ENCODE measurements at places on chromosomes 11 and 22.

GRCh38 chr22:50672471-50673230, at the start of gene SHANK3:
Gene SHANK3, plus strand, starts transcription at chr22:50672823.
- no peak for DNase-seq

DNA sequence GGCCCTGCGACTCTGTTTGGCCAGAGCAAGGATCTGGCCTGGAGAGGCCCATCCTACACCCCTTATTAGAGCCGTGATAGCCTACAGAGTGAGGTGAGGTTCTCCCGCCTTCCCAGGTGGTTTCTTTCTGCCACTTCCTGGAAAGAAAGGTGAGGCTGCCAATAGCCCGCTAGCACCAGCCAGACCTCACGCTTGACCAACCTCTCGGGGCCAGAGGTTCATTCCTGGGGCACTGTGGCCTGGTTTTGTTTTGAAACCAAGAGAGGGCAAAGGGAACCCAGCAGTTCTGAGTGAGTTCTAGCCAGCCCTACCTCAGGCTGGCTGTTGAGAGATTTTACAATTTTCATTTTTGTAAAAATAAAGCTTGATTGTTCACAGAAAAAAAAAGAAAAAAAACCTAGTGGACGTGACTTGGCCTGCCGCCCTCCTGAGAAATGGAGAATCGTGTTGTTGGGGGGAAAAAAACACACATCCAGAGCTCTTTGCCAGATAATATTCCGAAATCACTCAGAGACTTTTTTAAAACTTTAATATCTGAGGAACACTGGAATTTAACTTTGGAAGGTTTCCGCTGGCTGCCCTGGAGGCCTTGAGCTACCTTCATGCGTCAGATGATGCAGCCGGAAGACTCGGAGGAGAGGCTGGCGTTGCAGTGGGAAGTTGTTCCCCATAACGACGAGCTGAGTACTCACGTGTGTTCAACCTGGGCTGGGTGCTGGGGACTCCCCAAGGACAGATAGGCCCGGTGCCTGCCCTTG, 84.5 kb downstream of the BCR start:
- DNase-seq, result no peak

GRCh38 chr11:103844327-103845215, 191.9 kb upstream of the DDI1 start:
- no peak for DNase-seq

DNA sequence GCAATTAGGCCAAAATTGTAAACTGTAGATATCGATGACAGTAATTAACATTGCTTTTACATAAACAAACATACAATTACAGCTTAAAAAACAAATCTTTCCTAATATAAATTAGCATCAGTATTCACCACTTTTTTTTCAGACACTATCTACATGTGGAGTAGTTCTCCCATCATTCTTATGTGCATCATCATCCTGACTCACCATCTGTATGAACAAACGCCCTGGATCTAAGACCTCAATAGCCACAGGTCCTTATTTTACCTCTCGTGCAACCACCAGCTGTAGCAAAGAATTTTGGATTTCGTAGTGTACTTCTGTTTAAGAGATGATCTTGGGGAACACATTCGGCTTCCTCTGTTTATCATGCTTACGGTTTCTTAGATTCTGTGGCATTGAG, 551.9 kb upstream of the KIRREL3 start:
- no peak for DNase-seq

GRCh38 chr22:44890416-44891292, 119.2 kb downstream of the PHF21B start:
- DNase-seq, result no peak

DNA sequence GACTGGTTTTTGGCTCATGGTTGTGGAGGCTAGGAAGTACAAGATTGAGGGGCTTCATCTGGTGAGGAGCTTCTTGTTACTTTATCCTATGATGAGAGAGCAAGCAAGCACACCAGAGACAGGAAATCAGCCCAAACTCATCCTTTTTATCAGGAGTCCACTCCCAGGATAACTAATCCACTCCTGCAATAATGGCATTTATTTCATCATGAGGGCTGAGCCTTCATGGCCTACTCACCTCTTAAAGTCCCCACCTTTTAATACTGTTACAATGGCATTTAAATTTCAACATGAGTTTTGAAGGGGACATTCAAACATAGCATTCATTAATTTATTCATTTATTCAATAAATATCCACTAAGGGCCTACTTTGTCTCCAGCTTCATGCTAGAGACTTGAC, 60.9 kb downstream of the PARVA start:
- DNase-seq, result no peak

DNA sequence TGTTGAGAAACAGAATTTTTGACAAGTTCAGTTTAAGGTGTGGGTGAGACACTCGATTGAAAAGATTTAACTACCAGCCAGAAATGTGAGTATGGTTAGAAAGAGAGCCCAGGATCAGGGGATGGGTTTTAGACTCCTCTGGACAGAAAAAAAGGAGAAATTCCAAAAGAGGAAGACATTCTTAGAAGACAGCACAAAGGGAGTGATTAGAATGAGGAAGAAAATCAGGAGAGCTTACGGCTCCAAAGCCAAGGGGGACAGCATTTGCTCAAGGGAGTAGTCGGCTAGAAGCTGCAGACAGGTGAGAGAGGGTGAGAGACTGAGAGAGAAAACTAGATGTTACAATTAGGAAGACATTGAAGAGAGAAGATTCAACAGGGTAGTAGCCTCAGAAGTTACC, 166.1 kb downstream of the ADAMTS15 start:
- DNase-seq, result no peak

DNA sequence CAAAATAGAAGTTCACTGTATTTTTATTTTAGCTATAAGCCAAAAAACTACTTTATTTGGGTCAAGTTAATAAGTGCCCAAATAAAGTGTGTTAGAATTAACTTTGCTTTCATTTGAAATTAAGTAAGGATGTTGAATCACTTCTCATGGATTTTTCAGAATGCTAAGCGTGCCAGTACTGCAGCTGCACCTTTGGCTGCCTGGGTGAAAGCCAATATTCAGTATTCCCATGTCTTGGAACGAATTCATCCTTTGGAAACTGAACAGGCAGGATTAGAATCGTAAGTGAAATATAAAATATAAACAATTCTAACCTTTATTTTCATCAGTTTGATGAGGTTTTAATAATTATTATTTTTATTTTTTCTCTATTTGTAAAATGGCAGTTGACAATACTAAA, 113.6 kb downstream of the DYNC2H1 start:
- DNase-seq, result no peak
